ENCODE measurements at places on chromosomes 6 and 20.

- H3K4me3 ChIP-seq: peak within 1 kb of the TSS; percentile 79
- no peaks in the 10 kb centered on the region for H3K27me3 ChIP-seq
- H3K27ac ChIP-seq: peak within 1 kb of the TSS; percentile 92
- peaks cover 22% of the 10 kb centered on the region for H3K4me1 ChIP-seq
- peak; percentile 94 for DNase-seq
Observed at GRCh38 chr6:116511424-116512110, at the start of gene CALHM5. Gene CALHM5, plus strand, starts transcription at chr6:116511639. Its CDS starts 58 bp downstream, at chr6:116511697.

- peak; percentile 58 for DNase-seq
- H3K4me3 ChIP-seq: peak overlapping the region; percentile 96
- 0 out of 2 replicates have a peak, but pooled peaks cover 12% of the 10 kb centered on the region for H3K36me3 ChIP-seq
Observed at GRCh38 chr6:37433657-37434271, 743 bp downstream of the CMTR1 start.

- H3K27ac ChIP-seq: no peak overlapping the region
- H3K27me3 ChIP-seq: no peaks in the 10 kb centered on the region
- H3K4me1 ChIP-seq: no peaks in the 10 kb centered on the region
Observed at GRCh38 chr20:18851629-18852028, 38.0 kb downstream of the SCP2D1 start.

DNA sequence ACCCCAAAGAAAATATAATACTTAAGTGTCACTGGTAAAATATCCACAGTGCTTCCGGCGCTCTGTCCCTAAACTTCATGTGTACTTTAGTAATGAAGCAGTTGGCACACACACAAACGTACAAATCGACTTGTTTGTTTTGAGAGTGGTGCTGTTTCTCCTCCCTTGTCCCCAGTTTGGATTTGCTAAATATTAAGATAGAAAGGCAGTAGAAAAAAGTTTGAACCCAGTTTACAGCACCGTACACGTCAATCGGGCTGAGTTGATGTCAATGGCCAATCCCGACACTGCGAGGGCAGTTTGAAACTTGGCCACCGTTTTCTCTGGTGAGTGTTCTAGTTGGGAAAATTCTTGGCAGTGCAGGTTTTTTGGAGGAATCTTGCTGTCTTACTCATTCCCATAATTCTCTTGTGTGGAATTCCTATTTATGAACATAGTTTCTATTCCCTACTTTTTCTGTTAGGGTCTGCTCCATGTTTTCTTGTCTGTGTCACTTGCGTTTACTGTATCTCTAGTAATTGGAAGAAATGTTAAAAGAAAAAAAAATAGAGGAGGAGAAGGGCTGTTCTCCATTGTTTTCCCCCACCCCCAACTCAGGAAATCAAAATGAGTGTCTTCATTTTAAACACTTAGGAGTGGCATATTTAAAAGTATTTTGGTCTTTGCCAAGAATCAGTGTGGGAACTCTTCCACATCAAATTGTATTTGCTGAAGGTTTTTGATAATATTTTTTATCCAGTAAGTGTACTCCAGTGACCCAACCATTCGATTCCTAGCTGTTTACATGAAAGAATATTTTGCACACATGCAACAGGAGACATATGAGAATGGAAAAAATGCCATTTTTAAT lies 72.3 kb downstream of the OR2B2 start:
- no peaks in the 10 kb centered on the region for H3K27me3 ChIP-seq
- H3K36me3 ChIP-seq: no peaks in the 10 kb centered on the region
- peak; percentile 91 for DNase-seq

GRCh38 chr6:144171406-144171805 lies 21.1 kb downstream of the STX11 start:
- H3K4me1 ChIP-seq: no peaks in the 10 kb centered on the region
- no peak for DNase-seq
- H3K27ac ChIP-seq: no peak overlapping the region
- no peaks in the 10 kb centered on the region for H3K27me3 ChIP-seq
- no peaks in the 10 kb centered on the region for H3K36me3 ChIP-seq

DNA sequence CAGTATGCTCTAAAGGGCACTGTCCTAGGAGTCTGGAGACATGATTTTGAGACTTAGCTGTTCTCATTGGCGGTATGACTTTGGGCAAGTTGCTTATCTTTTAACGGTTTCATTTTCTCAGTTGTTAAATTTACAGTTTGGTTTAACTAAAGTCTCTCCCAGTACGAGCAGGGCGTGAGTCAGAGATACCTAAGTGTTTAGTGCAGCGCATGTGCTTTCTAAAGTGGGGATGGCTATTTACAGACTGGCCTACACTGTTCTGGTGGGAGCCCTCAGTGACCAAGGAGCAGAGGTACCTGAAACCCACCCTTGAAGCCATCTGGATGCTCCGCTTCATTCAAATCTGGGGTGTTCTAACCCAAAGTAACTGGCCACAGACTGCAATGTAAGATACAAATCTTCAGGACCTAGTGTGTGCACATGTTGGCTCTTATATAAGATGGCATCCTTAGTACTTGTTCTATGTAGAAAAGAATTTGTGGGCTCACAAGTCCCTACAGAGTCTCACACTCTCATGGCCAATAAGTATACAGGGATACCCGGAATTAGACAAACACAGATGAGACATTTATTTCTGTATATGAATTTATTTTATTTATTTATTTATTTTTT lies 10.7 kb downstream of the MSH5 start:
- H3K27me3 ChIP-seq: no peaks in the 10 kb centered on the region
- H3K36me3 ChIP-seq: no peaks in the 10 kb centered on the region
- DNase-seq: no peak
- H3K4me3 ChIP-seq: no peak overlapping the region
- no peak overlapping the region for H3K27ac ChIP-seq

DNA sequence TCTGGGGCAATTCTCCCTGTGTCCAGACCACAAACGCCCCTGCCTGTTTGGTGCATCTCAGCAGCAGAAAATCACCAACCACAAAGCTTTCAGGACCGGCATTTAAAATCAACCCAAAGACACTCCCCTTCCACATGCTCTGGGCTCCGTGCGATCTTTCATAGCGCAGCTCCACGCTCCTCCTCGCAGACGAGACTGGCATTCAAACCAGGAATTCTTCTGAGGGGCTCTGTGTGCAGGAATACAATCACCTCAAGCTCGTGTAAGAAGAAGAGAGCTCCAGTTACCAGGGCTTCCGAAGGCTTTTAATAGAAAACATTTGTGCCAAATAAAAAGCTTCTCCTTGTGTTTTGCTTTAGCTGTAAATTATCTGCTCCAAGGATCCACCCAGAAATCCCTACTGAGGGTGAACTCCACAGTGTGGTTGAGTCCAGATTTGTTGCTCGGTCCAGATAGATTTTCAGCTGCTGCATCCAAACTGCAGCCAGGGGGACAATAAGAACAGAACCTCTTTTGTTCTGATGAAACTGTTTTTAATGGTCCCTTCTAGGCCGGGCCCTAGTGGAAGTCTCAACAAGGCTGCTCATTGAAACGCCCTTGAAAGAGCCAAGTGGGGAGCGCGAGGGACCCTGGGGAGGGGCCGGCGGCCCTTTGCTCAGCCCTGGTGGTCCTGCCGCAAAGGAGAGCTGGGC lies 16.4 kb upstream of the BMP7 start:
- no peak for DNase-seq
- H3K4me3 ChIP-seq: no peak overlapping the region
- no peaks in the 10 kb centered on the region for H3K36me3 ChIP-seq
- no peak overlapping the region for H3K27ac ChIP-seq

DNA sequence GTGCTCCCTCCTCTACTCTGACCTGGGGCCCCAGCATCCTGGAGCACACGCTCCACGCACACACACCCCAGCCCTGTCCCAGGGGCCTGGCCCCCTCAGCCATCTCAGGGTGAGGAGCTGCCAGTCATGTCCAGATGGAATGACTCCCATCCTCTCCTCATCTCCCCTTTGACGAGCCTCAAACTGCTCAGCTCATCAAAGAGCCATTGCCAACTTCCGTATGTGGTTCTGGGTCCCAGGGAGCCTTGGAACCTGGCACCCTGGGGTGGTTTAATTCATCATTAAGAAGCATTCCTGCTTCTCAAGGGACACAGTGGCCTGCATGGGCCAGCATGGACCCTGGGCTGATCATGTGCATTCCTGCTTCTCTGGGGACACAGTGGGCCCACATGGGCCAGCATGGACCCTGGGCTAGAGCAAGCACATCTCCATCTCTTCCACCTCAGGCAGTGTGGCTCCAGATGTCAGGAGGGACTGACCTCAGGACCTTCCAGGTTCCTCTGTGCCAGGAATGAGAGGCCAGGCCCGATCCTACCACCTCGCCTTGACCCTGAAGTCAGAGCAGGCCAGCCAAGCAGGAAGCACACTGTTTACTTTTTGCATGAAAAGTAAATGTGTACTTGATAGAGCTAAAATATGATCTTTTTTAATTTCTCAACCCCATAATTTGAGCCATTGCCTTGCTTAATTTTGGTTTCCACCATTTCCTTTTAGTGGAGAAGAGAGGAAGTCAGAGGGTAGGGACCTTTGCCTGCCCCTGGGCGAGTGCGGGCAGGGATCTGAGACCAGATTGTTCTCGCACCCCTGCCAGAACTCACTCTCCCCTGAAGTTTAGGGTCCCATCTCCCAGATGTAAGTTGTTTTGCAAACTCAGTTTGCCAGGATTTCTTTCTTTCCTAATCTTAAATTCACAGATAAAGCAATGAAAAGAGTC lies 26.1 kb downstream of the SPATA2 start:
- no peak overlapping the region for H3K4me3 ChIP-seq
- peaks cover 13% of the 10 kb centered on the region for H3K4me1 ChIP-seq
- no peaks in the 10 kb centered on the region for H3K27me3 ChIP-seq
- H3K27ac ChIP-seq: no peak overlapping the region
- DNase-seq: no peak

DNA sequence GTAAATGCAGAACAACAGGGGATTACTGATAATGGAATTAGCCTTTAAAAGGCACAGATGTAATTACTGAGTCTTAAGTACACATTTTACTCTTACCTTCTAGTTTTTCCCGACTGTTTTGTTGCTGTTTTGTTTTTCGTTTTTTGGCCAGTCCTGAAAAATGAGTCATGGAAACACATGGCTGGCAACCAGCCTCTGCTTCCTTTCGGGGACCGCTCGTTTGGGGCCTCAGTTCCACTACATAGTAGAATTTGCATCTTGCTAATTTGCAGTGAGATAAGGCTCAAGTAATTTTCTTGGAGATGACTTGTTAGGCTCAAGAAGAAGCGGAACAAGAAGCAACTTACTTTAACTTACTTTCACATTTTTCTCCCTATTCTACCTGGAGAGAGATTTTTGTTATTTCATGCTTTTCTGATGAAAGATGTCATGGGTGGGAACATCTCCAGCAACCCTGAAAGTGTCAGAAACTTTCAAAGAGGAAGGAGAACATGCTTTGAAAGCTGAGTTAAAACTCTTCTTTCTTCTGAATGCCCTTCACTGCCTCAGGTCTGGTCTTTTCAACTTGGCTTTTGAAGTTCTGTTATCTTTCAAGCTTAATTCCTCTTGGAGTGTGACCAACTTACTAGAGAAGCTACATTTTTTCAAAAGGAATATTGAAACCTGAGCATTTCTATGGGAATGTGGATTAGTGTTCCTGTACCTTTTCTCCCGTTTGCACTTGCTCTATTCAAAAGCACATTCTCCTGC lies 71.5 kb upstream of the HDAC2 start:
- no peak overlapping the region for H3K4me3 ChIP-seq
- H3K4me1 ChIP-seq: no peaks in the 10 kb centered on the region
- H3K27me3 ChIP-seq: no peaks in the 10 kb centered on the region

DNA sequence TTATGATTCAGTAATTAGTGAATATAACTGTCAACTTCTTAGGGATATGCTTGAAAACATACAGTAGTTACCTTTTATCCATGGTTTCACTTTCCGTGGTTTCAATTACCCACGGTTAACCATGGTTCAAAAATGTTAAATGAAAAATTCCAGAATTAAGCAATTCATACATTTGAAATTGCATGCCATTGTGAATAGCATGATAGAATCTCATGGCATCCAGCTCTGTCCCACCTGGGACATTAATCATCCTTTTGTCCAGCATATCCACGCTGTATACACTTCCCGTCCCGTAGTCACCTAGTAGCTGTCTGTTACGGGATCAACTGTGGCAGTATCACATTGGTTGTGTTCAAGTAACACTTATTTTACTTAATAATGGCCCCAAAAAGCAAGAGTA lies 781.7 kb upstream of the CITED2 start:
- H3K27ac ChIP-seq: no peak overlapping the region
- DNase-seq: no peak
- H3K4me3 ChIP-seq: no peak overlapping the region
